ENCODE measurements at places on chromosomes 4 and X. TPM values are rescaled to one million over a fixed set of nuclear protein-coding genes. Genes with fewer than 3 reads are reported as not detected.
A peak's percentile ranks its signal among the peaks of the same experiment; 100 is the strongest.

DNA sequence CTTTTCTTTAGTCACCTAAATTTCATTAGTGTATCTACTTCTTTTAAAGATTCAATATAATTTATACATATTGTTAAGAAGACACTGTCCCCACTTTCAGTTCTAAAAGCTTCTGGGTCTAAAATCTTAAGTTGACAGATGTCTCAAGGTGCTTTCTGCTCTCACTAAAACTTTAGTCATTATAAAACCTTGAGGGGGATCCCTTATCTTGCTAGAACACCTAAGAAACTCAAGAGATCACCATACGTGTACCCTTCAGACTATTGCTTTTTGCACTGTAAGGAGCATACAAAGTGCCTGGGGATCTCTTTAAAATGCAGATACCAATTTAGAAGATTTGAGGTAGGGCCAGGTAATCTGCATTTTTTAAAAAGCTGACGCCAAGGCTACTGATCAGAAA is 30.1 kb downstream of the CYBB start:
- no peaks in the 10 kb centered on the region for H3K27me3 ChIP-seq
- no peak overlapping the region for H3K27ac ChIP-seq
- DNase-seq: no peak
- no peaks in the 10 kb centered on the region for H3K4me1 ChIP-seq
- no peaks in the 10 kb centered on the region for H3K36me3 ChIP-seq

- H3K27me3 ChIP-seq: peaks cover 48% of the 10 kb centered on the region
- no peaks in the 10 kb centered on the region for H3K36me3 ChIP-seq
- peak overlapping the region; percentile 56 for H3K4me3 ChIP-seq
Observed at GRCh38 chr4:6198768-6199421, 1.5 kb downstream of the JAKMIP1 start.

GRCh38 chr4:108427946-108428485 is 192.4 kb upstream of the RPL34 start:
- H3K36me3 ChIP-seq: no peaks in the 10 kb centered on the region
- H3K27ac ChIP-seq: no peak overlapping the region
- no peaks in the 10 kb centered on the region for H3K27me3 ChIP-seq

- H3K27me3 ChIP-seq: no peaks in the 10 kb centered on the region
- no peaks in the 10 kb centered on the region for H3K4me1 ChIP-seq
- no peak for DNase-seq
- H3K4me3 ChIP-seq: no peak overlapping the region
Observed at GRCh38 chr4:63085091-63085490, 1324.2 kb downstream of the TECRL start.

DNA sequence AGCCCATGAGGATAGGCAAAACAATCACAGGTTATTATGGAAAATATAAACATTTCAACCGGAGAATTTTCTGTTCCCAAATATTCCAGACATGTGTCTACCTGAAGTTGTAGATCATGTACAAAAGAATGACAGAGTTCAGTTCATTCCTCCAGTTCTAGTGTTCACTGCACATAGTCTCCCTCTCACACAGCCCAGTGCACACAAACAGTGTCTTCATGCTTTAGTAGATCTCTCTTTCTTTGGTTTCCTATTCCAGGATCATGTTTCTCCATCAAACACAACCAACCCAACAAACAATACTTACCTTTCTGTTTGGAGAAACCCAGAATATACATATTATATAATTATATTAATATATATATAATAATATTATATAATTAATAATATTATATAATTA is 671.9 kb downstream of the TRIML1 start:
- no peak overlapping the region for H3K27ac ChIP-seq
- no peaks in the 10 kb centered on the region for H3K36me3 ChIP-seq
- H3K27me3 ChIP-seq: no peaks in the 10 kb centered on the region

GRCh38 chr4:166924424-166924823 is 309.9 kb downstream of the SPOCK3 start:
- no peaks in the 10 kb centered on the region for H3K4me1 ChIP-seq
- H3K4me3 ChIP-seq: no peak overlapping the region
- no peak for DNase-seq
- H3K27ac ChIP-seq: no peak overlapping the region

DNA sequence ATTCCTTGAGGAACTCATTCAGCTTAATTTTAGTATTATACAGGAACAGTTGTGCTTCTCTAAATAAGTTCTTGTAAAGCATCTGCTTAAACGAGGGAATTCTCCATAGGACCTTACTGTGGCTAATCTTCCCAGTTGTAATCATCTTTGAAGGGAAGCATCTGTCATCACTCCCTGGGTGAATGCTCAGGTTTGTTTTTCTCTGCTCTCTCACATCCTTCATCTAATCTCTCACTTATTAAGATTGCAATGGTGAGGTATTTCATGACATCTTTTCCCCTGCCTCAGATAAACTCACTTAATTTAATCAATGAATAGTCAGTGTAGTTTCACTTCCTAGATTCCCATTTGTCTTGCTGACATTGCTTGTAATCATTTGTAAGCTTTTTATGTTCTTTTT is 121.8 kb upstream of the ADAMTS3 start:
- DNase-seq: no peak
- H3K27ac ChIP-seq: no peak overlapping the region
- H3K36me3 ChIP-seq: no peaks in the 10 kb centered on the region
- no peaks in the 10 kb centered on the region for H3K27me3 ChIP-seq

GRCh38 chrX:109911046-109911445 is 91.9 kb upstream of the TMEM164 start:
- no peak overlapping the region for H3K27ac ChIP-seq
- no peaks in the 10 kb centered on the region for H3K4me1 ChIP-seq
- H3K36me3 ChIP-seq: no peaks in the 10 kb centered on the region
- DNase-seq: no peak
- H3K27me3 ChIP-seq: no peaks in the 10 kb centered on the region
- no peak overlapping the region for H3K4me3 ChIP-seq

C4orf50 gene
- total RNA-seq: not detected

DNA sequence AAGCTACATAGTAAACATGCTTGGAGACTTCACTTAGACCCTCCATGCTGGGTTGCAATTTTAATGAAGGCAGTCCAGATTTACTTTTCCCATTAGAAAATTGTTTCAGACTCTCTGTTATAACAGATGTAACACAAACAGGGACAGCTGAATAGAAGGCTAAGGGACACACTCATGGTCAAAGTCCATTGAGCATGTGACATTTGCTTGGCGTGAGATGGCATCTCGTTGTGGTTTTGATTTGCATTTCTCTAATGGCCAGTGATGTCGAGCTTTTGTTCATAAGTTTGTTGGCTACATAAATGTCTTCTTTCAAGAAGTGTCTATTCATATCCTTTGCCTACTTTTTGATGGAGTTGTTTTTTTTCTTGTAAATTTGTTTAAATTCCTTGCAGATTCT is 358.2 kb upstream of the CLNK start:
- H3K27me3 ChIP-seq: no peaks in the 10 kb centered on the region
- H3K36me3 ChIP-seq: no peaks in the 10 kb centered on the region
- no peak overlapping the region for H3K4me3 ChIP-seq
- no peaks in the 10 kb centered on the region for H3K4me1 ChIP-seq

- H3K36me3 ChIP-seq: no peaks in the 10 kb centered on the region
- no peaks in the 10 kb centered on the region for H3K27me3 ChIP-seq
- H3K27ac ChIP-seq: peak overlapping the region; percentile 46
- H3K4me3 ChIP-seq: peak overlapping the region; percentile 13
Observed at GRCh38 chrX:69128588-69128987, 36.7 kb downstream of the PJA1 start.

- H3K36me3 ChIP-seq: no peaks in the 10 kb centered on the region
- no peak overlapping the region for H3K27ac ChIP-seq
- peaks cover 9% of the 10 kb centered on the region for H3K4me1 ChIP-seq
- no peak overlapping the region for H3K4me3 ChIP-seq
Observed at GRCh38 chr4:186134257-186134656, 29.8 kb downstream of the FAM149A start.

HTN3 gene
- total RNA-seq: not detected

RS1 gene
- total RNA-seq: not detected
